ENCODE measurements at places on chromosomes 11 and 22.

DNA sequence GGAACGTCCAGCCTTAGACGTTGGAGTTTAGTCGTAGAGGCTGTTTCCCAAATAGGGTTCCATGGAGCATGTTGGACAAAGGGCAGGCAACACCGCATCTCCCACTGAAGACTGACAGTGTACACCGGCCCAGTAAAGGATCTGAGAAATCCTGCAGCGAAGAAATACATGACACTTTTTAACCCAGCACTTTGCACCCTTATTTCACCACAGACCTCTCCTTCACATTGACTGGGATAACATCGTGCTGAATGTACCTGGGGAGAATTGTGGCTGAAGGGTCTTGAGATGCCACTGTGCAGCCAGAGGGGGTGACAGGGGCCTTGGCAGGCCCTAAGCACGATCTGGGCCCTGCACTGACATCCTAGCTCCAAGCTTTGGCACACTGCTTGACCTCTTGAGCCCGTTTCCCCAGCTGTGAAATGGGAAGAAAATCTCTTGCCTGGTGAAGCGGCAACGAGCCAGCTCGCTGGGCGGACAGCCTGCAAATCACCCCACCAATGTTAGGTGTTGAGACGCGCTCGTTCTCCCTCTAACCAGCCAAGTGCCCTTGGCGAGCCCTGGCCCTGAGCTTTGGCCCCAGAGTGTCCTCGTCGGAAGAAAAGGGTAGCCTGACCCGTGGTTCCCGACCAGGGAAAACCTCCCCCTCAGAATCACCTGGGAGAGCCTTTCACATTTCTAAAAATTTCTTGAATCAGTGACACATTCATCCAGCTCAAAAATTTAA is 13.4 kb downstream of the CD5 start:
- no peak for DNase-seq

- no peak for DNase-seq
Measured at GRCh38 chr11:108177570-108177969, 44.9 kb downstream of the NPAT start.

- no peak for DNase-seq
Measured at GRCh38 chr11:69240332-69241074, 53.5 kb upstream of the MYEOV start.

- DNase-seq = no peak
Measured at GRCh38 chr11:132972565-132972964, 559.7 kb downstream of the OPCML start.

- DNase-seq = no peak
Measured at GRCh38 chr11:69837791-69838190, 18.6 kb upstream of the FGF3 start.

DNA sequence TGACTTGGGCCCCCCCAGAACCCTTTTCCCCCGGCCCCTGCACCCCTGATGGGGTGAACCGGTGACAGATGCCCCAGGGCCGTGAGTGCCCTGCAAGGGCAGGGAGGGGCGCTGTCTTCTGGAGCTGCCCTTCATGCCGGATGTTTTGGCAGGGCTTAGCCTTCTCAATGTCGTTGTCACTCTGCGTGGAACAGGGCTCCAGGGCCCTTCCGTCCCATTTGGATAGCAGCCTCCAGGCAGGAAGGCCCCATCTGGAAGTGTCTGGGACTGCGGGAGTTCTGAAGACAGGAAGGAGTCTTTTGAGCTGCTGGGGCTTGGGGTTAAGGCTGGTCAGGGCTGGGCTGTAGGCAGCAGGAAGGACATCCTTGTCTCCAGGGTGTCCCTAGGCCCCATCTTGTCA is 4.6 kb downstream of the FRMD8 start:
- no peak for DNase-seq

- DNase-seq = no peak
Measured at GRCh38 chr11:64445651-64446050, 86.7 kb downstream of the RPS6KA4 start.

DNA sequence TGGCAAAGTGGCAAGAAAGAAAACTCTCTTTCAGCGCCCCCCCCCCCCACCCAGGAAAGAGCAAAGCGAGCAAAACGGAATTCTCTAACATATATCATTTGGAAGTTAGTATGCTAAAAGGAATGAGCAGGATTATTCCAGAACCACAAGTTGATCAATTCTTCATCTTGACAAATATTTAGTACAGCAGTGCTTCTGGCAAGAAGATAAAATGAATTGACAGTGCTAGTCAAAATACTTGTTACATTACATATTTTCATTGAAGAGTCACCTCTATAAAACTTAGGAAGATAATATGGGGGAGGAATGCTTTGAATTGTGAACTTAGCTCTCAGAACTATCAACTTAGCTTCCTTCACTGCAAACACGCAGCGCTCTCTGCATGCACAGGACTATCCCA is 377.4 kb downstream of the DYNC2H1 start:
- no peak for DNase-seq

- DNase-seq = no peak
Measured at GRCh38 chr11:124729571-124729970, 10.2 kb upstream of the NRGN start.

- no peak for DNase-seq
Measured at GRCh38 chr11:11605181-11605580, 16.6 kb downstream of the GALNT18 start.

- peak; percentile 55 for DNase-seq
Measured at GRCh38 chr11:107858217-107859070, at the start of gene SLC35F2. SLC35F2 (minus strand) TSS chr11:107858787; CDS start chr11:107858767, 20 bp downstream.

- DNase-seq = no peak
Measured at GRCh38 chr11:133598906-133599305, 66.6 kb upstream of the OPCML start.

DNA sequence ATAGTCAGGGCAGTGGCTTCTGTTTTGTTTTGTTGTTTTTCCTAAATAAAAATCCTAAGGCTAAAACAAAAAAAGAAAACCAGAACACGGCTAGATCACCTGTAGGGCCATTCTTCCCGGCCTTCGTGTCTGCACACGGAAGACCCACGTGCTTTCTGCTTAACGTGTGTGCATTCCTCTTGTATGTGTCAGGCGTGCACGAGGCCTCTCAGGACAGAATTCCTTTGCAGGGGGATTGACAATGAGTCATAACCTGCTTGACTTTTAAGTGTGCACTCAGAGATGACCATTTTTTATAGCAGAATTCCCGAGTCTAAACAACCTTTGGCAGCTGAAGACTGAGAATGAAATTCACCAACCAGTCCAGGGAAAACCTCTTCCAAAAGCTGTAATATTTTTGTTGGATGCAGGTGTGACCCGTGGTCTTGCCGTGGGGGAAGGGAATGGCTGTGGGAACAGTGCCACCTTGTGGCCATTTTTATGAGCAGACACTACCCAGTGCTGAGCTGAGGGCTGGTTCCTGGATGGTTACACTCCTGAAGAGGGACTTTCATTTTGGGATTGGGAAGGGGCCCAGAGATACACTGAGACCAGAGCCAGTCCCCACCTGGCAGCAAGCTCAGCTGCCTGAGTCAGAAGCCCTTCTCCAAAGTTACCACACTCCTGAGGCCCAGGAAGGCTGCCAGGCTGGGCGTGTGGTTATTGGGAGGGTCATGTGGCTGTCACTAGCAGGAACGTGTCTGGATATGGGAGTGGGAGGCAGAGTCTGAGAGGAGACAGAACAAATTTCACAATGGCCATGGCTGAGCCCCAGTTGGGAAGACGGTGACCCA is 35.7 kb upstream of the DKK3 start:
- DNase-seq = peak; percentile 13

GRCh38 chr11:114307524-114308203 is 11.5 kb downstream of the NNMT start:
- DNase-seq = no peak

DNA sequence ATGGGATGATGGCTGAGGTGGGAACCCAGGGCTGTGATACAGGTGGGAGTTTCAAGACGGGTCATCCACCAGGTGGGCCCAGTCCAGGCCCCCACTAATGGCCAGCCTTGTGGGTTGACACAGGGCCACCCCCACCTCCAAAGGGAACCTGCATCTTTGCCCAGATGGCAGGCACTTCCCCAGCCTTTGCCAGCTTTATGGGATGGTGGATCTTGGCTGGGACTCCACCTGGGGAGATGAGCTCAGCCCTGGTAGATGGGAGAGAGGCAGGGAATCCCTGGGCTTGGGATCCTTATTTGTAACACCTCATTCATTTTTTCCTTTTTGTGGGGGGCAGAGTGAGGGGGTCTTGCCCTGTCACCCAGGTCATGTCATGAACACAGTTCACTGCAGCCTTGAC is 33.4 kb downstream of the CD82 start:
- DNase-seq = no peak

- DNase-seq = no peak
Measured at GRCh38 chr22:38270091-38270992, 2.5 kb downstream of the TMEM184B start.

- no peak for DNase-seq
Measured at GRCh38 chr11:12354750-12355545, 22.4 kb upstream of the PARVA start.

- no peak for DNase-seq
Measured at GRCh38 chr22:46560696-46561295, 23.4 kb upstream of the CELSR1 start.

DNA sequence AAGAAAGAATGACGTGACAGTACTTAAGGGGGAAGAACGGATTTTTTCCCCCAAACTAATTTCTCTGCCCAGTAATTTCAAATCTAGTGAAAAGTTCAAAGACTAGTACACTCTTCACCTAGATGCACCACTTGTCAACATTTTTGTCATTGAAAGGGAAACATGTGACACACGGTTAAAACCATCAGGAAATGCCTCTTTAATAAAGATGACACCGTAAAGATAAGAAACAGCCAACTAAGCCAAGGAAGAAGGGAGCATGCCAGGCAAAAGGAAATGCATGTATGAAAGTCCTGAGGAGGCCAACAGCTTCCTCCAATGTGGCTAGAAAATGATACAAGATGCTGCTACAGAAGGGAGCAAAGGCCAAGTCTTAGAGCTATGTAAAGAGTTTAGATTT is 49.4 kb downstream of the RSF1 start:
- DNase-seq = no peak

- no peak for DNase-seq
Measured at GRCh38 chr11:108616549-108616948, 23.0 kb upstream of the EXPH5 start.

DNA sequence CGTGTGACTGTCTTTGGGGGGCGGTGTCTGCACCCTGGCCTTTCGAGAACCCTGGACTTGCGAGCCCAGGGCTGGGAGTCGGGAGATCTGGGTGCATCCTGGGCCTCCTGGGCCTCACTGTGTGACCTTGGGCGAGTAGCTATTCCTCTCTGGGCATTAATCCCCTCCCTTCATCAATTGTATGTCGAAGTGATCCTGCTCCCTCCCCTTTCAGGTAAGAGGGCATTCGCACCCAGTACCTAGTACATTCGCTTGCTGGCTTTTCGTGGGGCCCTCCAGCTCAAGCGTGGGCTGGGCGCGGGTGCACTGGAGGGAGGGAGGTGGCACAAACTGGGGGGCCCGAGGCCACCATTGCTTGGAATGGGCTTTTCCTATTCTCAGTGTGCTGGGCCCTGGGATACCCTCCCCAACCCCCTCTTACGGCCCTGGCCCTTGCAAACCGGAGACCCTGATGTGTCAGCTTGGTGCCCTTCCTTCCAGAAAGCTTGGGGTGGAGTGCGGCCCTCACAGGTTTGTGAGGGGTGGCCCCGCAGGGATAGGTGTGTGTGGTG is 530 bp downstream of the USP35 start:
- DNase-seq = no peak

DNA sequence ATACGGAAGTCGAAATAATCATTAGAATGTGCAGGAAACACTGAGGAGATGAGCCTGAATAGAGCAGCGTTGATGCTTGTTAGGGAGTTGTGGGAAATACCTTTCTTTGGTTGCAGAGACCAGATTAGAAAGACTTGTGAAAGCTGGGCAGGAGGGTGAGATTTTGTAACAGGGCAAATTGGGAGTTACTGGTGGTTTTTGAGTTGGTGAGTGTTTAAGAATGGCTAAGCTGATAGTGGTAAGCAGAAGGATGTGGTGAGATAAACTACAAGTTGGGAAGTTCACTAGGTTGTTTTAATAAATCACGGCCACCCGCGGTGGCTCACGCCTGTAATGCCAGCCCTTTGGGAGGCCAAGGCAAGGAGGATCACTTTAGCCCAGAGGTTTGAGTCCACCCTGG is 34.4 kb downstream of the MCAM start:
- DNase-seq = no peak

DNA sequence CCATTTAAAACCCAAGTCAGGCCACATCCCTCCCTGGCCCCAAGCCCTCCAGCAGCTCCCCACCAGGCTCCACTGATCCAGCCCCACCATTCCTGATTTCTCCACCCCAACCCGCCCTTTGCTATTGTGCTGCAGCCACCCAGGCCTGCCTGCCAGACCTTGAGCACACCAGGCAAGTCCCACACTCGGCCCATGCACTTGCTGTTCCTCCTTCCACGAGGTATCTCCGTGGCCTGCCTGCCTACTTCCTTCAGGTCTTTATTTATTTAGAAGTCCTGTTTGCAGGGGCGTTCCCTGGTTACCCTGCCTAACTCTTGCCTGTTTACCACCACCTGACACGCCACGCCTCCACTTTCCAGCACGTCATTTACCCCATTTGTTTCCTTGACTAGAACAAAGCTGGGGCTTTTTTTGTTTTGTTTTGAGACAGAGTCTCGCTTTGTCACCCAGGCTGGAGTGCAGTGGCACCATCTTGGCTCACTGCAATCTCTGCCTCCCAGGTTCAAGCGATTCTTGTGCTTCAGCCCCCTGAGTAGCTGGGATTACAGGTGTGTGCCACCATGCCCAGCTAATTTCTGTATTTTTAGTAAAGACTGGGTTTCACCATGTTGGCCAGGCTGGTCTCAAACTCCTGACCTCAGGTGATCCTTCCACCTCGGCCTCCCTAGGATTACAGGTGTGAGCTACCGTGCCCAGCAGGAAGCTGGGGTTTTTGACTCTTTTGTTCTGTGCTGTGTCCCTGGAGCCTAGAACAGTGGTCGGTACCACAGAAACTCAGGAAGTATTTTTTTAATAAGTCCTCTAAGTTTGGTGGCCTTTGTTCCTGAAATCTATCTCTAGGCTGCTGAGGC is 6.7 kb downstream of the CENPM start:
- DNase-seq = peak; percentile 94

DNA sequence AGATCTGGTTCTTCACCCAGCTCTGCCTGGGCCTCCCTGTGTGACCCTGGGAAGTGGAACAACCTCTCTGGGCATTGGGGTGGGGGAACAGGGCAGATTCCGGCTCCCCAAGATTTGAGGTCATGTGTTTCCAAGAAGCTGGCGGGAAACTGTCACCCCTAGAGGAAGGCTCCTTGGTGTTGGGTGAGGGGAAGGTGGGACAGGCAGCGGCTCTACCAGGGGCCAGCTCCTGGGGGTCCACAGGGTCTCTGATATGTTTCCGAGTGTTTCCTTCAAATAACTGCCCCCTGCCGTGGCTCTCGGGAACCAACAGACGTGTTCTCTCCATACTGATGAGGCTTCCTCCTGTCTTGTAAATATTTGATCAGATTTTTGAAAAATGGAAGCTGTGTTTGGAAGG is 78.5 kb downstream of the MPPED1 start:
- no peak for DNase-seq

Data from stimulated activated CD8-positive, alpha-beta memory T cell treated with anti-CD3 and anti-CD28 coated beads, Interleukin-15, amount 100 ng/mL, for 4 hours (primary cell).